ENCODE measurements at places on chromosomes 3 and 15.

- no peak for DNase-seq
Observed at GRCh38 chr3:18575573-18575972, 150.4 kb upstream of the SATB1 start.

DNA sequence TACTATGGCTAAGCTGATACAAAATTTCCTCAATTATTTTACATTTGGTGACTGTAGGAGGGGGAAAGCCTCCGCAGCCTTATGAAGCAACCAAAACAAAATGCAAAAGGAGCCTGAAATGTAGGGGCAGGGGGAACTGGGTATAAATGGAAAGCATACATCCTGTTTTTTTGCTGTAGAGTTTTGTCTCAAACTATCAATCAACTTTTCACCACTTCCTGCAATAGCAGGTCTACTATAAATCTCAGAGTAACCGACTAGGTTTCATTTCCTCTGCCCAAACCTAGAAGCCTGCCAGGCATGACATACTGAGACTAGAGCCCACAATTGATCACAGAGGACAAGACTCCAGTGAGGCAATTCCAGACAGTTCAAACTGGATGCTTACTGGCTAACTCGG lies 91.3 kb downstream of the SHQ1 start:
- DNase-seq: no peak

- no peak for DNase-seq
Observed at GRCh38 chr3:23760871-23761373, 44.8 kb upstream of the UBE2E1 start.

- no peak for DNase-seq
Observed at GRCh38 chr3:133441867-133442270, 42.0 kb downstream of the BFSP2 start.

GRCh38 chr3:106491796-106492195 lies 623.0 kb upstream of the CBLB start:
- no peak for DNase-seq

GRCh38 chr15:73617301-73617831 lies 15.8 kb downstream of the NPTN start:
- no peak for DNase-seq

DNA sequence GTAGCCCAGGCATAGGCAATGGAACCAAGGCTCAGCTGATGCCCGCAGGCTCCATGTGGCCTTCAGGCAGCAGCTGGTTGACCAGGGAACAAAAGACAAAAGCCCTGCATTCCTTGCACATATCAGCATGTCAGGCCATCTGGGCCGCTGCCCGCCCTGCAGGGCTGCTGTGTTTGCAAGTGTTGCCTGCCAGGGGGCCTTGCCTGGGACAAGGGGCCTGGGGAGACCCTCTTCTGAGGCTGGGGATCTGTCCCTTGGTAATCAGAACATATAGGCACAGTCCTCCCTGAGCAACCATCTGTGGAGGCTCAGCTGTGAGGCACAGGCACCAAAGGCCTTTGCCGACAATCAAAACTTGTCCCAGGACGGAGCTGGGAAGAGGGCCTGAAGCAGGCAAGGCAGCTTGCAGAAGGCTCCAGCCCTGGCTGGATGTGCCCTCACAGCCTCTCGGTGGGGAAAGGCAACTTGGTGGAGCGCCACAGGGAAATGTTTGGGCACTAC lies 138.2 kb downstream of the TPRA1 start:
- DNase-seq: no peak

DNA sequence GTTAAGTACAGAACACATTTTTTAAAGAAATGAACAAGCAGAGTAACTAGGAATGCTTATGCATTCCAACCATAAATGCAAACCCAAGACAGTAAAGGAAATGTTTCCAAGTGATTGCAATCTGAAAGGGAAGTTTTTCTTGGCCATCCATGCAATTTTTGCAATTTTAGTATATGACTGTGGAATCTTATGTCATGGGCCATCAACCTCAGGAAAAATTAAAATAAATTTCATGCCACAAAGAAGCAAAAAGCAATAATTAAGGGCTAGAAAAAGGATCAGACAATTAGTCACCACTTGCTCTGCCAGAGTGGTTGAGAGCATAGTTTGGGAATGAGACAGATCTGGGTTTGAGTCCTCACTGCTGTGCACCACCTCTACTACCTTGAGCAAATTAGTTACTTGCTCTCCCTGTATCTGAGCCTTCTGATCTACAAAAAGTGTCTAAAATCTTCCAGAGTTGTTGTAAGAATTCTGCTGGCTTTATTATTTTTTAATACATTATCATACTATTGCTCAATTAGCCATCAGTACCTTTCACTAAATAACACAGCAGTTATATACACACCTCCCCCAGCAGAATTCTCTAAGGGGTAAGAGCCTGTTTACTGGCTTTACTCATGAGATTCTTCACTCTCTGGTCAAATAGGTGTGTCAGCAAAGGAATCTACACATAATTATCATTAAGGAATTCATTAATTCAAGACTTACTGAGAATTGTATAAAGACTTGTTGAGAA lies 49.7 kb upstream of the FBN1 start:
- DNase-seq: no peak

GRCh38 chr3:70558956-70559355 lies 246.5 kb upstream of the MDFIC2 start:
- no peak for DNase-seq

DNA sequence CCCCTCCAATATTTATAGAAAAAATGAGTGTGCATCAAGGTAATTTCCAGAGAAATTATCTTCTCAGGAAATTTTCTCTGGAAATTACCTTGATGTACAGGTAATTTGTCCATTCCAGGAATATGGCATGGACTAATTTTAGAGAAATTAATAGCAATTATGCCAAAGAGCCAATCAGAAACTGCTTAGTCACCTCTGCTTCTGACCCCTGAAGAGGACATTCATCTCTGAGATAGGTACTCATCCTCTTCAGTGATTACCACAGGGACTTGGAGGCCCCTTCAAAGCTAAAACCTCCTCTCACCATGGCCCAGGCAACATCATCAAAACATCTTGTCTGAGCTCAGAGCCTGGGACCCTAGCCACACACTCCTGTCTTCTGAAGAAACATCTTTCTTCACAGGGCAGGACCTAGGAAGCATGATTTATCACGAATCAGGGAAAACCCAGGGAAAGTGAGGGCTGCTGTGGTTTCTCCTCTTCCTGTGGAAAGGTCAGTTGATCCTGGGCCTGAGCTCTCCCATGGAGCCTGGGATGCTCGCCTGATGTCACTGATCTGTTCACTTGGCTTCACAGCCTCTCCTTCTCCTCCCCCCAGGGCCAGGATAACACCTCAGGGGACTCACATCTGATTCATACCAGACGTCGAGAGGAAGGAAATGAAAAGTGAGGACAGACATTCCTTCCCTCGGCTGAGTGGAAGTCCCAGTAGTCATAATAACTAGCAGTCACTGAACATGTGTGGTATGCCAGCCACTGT lies 210.5 kb downstream of the DTWD1 start:
- DNase-seq: no peak

- DNase-seq: no peak
Observed at GRCh38 chr3:59460068-59460467, 410.2 kb upstream of the CFAP20DC start.

DNA sequence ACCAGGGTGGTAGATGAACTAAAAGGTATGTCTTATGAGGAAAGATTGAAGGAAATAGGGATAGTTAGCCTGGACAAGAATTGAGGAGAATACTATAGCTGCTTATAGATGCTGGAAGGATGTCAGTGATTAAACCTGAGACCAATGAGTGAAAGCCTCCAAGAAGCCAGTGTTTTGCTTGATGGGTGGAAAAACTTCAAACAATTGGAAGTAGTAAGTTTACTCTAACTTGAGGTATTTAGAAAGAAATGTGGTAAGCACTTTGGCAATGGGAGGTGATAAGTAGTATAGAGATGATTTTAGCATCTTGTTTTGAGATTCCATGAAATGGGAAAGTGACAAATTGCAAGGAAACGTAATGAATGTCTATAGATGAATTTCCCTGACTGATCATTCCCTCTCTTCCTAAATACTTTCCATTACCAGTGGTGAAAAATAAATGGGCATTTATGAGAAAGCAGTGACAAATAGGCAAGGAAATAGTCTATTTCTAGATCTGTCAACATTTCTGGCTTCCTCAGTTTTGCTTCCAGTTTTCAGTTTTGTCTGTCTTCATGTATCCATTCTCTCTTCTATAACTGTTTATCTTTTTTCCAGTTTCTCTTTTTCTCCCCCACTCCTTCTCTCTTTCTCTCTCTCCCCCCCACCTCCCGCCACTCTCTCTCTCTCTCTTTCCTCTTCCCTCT lies 19.2 kb downstream of the SLC15A2 start:
- DNase-seq: no peak

GRCh38 chr3:38585791-38586420 lies 63.6 kb downstream of the SCN5A start:
- no peak for DNase-seq

DNA sequence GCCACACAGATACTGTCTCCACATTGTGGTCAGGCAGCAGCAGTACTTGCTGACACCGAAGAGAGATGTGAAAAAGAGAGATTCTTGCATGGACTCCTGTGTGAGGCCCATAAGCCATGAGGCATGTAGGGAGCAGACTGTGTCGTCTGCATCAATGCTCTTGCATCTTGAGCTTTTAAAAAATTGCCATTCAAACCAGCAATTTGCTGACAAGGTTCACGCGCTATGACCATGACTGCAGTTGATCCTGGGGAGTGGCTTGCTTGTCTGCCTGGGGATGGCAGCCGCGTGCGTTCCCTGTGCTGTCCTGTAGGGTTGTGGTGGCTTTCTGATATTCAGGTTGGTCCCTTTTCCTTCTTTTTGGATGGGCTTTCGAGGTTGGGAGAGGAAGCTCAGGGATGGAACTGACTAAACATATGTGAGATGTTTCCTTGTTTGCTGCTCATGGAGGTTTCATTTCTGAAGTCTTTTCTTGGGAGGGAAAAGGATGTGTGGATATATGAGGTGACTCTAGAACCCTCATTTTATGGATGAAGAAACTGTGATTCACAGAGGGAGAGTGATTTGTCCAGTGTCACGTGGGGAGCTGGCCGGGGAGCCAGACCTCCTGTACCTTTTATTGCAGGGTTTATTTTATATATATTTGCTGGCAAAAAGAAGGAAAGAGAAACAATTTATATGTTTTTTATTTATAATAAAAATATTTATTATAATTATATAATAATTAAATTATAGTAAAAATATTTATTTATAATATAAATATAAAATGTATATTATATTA lies 48.6 kb downstream of the LPP start:
- no peak for DNase-seq

GRCh38 chr3:109325109-109325508 lies 8.8 kb upstream of the DPPA2 start:
- DNase-seq: no peak

- no peak for DNase-seq
Observed at GRCh38 chr3:150414959-150415358, 6.9 kb downstream of the TSC22D2 start.

DNA sequence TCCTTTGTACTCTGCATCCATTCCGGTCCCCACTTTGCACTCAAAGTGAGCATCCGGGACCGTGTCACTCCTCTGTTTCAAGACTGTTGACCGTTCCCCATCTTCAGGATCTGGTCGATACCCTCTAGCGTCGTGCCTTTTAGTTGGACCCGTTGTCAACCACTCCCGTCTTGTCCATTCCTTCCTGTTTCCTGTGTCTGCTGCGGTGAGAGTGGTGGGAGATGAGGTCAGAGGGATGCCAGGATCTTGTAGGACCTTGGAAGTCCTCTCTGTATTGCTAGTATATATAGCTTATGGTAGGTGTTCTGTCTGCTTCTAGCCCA lies 624 bp downstream of the BRK1 start:
- DNase-seq: no peak

GRCh38 chr3:14213066-14213774 lies 34.6 kb downstream of the LSM3 start:
- no peak for DNase-seq

DNA sequence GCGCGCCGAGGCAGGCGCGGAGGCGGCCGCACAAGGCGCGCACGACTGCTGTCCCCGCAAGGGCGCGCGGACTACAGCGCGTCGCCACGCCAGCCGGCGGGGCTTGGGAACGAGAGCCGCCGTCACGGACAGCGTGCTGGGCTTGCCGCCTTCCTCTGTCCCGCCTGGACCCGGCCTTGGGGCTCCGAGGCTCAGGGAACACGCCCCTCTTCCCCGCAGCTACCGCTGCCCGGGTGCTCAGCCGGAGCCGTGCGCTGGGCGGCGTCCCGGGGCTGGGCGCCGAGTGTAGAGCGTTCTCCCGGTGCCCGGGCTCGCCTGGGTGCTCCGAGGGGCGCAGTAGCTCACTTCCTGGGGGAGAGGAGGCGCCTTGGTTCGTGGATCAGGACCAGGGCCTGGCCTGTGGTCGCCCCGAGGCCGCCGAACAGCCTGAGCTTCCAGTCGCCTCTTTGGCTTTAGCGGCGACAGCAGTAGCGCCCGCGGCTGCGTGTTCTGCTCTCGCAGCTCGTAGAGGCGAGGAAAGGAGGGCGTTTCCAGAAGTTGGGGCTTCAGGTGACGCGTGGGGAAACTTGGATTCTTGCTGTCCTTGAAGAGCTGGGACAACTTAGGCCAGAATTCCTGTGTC lies 226.7 kb upstream of the C2CD4B start:
- DNase-seq: no peak

- DNase-seq: no peak
Observed at GRCh38 chr3:135460273-135460672, 505.3 kb upstream of the PPP2R3A start.

DNA sequence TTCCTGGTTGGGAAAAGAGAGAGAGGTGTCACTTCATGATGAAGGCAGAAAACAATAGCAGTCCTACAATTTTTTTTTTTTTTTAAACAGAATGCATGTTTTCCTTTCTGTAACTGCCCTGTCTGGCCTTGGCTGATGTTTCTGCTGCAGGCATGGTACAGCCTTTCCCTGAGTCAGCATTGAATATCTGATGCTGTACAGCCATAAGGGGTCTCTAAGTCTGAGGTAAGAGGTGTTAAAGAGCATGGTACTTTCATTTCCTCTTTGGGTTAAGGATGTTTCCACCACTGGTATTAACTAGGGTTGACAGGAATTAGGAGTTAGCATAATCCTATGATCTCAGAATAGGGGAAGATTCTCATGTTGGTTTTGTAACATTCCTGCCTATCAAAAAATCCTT lies 147.4 kb downstream of the CHST2 start:
- DNase-seq: no peak

DNA sequence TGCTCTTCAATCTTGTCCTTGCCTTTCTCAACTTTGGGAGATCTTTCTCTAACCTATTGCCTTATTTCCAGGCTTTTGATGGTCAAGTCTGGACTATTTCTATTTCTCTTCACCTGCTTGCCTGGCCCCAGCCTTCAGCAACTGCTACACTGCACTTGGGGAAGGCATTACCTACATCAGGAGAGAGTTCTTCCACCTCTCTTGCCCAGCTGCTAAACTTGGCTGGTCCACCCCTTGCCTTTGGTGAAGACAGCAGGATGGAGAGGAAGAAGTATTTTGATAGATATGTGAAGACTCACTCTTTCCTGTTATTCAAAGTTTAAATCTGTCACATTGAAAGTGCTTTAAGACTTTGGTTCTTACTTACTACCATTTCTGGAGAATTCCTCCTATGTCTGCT lies 574.8 kb downstream of the ZPLD1 start:
- no peak for DNase-seq

All from stimulated activated CD8-positive, alpha-beta memory T cell treated with anti-CD3 and anti-CD28 coated beads, Interleukin-7, amount 100 ng/mL, for 1 hour (primary cell).